Esophagus muscularis mucosa (tissue), 4 donors: ENCODE measurements at places on chromosomes 2 and 18.

GRCh38 chr2:217742841-217743240, 260.0 kb downstream of the TNS1 start:
- no peaks in the 10 kb centered on the region for H3K4me1 ChIP-seq
- H3K4me3 ChIP-seq: no peak overlapping the region
- peak; percentile 86 for DNase-seq
- no peak overlapping the region for H3K27ac ChIP-seq

DNA sequence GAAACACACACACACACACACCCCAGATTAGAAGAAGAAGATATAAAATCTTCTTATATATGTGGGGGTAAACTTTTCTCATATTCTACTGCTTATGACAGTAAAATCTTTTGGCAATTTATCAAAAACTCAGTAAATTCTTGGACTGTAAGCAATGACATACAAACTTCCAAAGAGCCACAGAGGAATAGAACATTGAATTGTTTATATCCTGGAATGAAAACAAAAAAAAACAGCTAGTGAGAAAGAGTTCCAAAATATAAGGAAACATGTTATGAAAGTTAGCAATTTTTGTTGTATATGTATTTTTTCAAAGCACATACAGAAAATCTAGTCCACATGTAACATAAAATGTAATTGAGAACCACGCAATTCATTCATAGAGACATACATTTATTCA, 764.9 kb downstream of the DSC3 start:
- H3K4me3 ChIP-seq: no peak overlapping the region
- DNase-seq: no peak
- no peaks in the 10 kb centered on the region for H3K4me1 ChIP-seq
- H3K27ac ChIP-seq: no peak overlapping the region
- H3K36me3 ChIP-seq: no peaks in the 10 kb centered on the region

DNA sequence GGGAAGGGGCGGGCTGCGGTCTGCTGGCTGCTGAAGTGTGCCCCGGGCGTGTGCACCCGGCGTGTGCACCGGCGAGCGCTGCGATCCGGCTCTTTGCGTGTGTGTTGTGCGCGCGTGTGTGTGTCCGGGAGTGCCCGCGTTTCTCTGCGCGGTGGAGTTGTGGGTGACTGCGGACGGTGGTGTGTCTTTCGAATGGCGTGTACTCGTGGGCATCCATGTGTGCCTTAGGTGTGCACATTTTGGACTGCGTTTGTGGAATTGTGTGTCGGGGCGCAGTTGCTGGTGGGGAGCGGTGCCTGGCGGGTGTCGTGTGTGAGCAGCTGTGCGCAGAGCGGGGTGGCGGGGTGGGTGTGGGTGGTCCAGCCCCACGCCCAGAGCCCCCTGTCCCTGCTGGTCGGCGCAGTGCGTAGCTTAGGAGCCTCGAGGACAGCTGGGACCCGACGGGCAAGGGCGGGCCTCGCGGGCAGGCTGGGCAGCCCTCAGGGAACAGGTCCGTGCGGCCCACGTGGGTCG, 533 bp downstream of the HPCAL1 start:
- peak overlapping the region; percentile 85 for H3K27ac ChIP-seq
- H3K36me3 ChIP-seq: no peaks in the 10 kb centered on the region
- no peaks in the 10 kb centered on the region for H3K27me3 ChIP-seq
- no peak for DNase-seq

- DNase-seq: no peak
- H3K27me3 ChIP-seq: no peaks in the 10 kb centered on the region
- H3K4me1 ChIP-seq: no peaks in the 10 kb centered on the region
- no peaks in the 10 kb centered on the region for H3K36me3 ChIP-seq
- no peak overlapping the region for H3K4me3 ChIP-seq
Measured at GRCh38 chr2:99615247-99615771, 125.5 kb upstream of the REV1 start.

DNA sequence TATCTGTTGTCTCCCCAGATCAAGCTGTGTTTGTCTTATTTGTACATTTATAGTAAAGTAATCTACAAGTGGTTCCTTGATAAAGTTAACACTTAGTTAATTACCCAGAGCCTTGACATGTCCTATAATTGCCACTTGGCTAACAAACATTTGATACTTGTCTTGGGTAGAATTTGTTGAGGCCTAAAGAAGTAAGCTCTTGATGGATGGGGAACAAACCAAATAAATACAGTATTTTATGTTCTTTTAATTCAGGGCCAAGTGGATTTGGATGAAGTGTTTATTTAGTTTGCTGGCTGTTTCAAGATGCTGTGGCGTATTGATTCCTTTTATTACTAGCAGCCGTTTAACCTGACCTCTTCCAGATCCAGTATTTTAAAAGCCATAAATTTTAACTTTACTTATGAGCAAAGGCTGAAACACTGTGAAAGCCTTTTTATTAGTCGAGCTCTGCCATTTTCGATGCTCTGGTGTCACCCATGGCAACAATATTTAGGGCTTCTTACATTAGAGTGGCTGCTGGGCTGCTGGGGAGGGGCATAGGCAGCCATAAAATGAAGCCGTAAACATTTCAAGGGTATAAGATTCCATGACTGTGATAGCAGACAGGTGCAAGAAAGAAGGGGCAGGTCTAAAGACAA, 401.6 kb upstream of the NRP2 start:
- H3K4me1 ChIP-seq: no peaks in the 10 kb centered on the region
- no peak overlapping the region for H3K4me3 ChIP-seq
- no peak for DNase-seq
- no peaks in the 10 kb centered on the region for H3K36me3 ChIP-seq
- no peak overlapping the region for H3K27ac ChIP-seq
- no peaks in the 10 kb centered on the region for H3K27me3 ChIP-seq

GRCh38 chr18:58385472-58385871, 243.4 kb downstream of the ALPK2 start:
- peaks cover 64% of the 10 kb centered on the region for H3K36me3 ChIP-seq
- no peaks in the 10 kb centered on the region for H3K27me3 ChIP-seq
- DNase-seq: no peak
- H3K4me3 ChIP-seq: no peak overlapping the region
- H3K27ac ChIP-seq: no peak overlapping the region
- H3K4me1 ChIP-seq: no peaks in the 10 kb centered on the region

- no peak overlapping the region for H3K27ac ChIP-seq
- no peak overlapping the region for H3K4me3 ChIP-seq
Measured at GRCh38 chr2:149037851-149038250, 648 bp upstream of the LYPD6B start.

DNA sequence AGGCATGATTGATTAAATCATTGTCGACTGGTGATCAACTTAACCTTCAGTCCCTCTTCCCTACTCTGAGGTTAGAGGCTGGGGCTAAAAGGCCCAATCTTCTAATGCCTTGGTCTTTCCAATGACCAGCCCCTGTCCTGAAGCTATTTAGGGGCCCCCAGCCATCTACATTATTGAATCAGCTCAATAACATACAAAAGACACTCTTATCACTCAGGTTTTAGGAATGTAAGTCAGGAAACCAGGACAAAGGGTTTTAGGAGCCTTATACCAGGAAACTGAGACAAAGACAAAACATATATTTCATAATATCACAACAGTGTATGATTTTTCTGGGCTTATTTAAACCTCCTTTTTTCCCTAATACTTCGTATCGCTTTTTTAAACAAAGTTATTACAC, 198.6 kb downstream of the RNF152 start:
- H3K36me3 ChIP-seq: no peaks in the 10 kb centered on the region
- DNase-seq: no peak
- no peak overlapping the region for H3K4me3 ChIP-seq

GRCh38 chr2:112881217-112881985, 29.6 kb upstream of the IL37 start:
- H3K27me3 ChIP-seq: no peaks in the 10 kb centered on the region
- no peak overlapping the region for H3K4me3 ChIP-seq
- no peaks in the 10 kb centered on the region for H3K4me1 ChIP-seq
- DNase-seq: no peak
- no peaks in the 10 kb centered on the region for H3K36me3 ChIP-seq
